ENCODE measurements at places on chromosomes 4 and X.

DNA sequence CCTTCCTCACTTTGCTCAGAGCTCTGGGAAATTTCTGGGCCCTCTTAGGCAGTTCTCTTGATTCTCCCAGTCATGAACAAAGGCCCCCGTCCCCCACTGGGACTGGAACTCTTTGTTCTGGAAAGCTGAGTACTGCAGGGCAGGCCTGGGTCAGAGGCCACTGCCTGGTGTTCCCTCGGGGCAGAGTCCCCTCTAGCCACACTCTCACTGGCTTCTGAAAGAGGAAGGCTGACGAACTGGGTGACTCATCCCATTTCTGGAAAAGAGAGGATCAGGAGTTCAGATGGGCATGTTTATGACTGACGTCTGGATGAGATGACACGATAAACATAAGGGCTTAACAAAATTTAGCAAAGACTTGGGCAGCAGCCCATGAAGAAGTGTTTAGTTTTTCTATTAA lies 47.7 kb downstream of the DDX3X start:
- DNase-seq = no peak

DNA sequence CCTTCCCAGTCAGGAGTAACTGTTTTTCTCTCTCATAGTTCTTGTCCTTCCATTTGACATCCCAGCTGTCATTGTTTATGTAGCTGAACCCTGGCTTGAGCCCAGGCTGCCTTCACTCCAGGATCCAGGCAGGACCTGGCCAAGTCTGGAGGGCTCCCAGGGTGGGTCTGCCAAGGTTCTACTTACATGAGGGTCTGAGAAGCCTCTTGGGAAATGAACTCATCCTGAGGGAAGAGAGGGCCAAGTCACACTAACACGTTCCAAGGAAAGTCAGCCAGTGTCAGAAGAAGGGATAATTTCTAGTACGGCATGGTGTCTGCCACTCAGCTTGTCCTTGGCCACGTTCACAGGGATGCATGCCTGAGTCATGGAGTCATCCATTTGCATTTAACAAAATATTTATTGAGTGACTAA lies 54.8 kb upstream of the SRD5A3 start:
- no peak for DNase-seq

- no peak for DNase-seq
These were observed 155.2 kb downstream of the ZNF330 start for GRCh38 chr4:141375855-141376254.

DNA sequence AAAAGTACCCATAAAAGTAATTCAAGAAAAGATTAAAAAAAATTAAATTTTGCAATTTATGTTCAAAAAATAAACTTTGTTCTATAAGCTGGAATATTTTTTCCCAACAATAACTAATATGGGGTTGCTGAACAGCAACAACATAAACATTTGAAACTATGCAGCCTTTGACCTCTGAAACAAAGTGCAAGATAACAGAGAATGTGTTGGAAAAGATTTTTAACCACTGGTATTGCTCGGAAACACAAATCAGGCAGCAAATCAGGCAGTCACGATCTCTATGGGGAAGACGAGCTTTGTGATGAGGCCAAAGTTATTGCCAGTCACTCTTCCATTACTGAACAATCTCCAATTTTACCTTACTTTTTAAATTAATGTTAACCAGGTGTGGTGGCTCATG lies 332.1 kb downstream of the PABPC4L start:
- no peak for DNase-seq

DNA sequence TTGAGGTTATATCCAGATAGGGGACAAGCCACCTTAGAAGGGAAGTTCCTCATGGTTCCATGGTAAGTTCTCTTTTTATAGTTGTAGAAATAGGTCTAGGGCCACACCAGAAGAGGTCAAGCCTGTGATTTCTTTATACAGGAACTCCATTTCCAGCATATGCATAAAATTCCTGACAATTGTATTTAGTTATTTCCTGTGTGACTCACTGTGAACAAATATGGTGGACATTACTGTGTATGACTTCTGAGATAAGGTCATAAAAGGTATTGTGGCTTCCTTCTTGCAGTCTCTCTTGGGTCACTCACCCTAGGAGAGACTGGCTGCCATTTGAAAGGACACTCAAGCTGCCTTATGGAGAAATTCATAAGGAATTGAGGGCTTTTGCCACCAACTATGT lies 2.2 kb upstream of the C4orf36 start:
- DNase-seq = no peak

DNA sequence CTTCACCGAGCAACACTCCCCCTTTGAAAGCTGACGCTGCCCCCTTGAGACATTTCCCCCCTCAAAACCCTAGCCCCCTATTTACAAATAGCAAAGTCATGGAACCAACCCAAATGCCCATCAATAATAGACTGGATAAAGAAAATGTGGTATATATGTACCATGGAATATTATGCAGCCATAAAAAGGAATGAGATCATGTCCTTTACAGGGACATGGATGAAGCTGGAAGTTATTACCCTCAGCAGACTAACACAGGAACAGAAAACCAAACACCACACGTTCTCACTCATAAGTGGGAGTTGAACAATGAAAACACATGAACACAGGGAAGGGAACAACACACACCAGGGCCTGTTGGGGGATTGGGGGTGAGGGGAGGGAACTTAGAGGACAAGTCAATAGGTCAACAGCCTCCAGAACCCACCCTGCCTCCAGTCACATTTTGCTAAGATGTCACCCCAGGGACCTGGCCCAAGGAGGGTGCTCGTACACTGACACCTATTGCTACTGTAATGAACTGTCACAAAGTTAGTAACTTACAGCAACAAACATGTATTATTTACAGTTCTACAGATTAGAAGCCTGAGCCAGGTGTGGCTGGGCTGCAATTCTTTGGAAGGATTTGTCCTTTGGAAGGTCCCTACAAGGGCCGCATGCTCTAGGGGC lies 20.6 kb downstream of the SCD5 start:
- no peak for DNase-seq

DNA sequence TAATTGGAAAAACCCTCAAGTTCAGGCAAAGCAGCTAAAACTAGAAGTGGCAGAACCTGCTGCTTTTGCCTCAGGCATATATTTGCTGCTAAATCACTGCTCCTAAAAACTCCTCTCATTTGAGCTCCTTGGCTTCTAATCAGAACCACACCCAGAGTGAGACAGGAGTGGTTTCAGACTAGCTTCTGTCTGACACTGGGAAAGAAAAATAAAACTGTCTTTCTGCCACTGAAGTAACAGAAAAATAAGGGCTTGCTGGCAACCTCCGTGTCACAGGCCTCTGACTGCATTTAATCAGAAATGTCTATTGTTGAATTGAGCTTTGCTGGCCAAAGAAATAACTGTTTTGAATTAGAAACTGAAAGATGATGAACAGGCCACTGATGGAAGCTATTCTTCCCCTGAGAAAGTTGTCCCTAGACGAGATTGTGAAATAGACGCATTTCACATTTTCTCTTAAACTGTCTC lies 52.1 kb upstream of the RAP2C start:
- no peak for DNase-seq

DNA sequence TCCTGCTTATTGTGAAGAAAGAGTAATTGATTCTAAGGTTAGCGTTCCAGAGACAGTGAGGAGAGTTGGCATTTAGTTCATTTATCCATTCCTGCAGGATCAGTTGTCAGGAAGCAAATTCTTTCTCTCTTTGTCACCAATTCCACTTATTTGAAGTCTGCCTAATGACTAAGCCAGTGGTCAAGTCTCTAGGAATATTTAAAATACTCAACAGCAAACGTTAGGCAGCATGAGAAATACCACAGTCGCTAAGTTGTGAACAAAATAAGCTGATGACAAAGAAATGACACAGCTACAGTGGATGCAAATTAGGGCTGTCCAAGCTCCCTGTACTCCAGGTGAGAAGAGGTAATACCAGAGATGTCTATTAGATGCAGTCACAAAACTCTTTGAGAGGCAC lies 6.6 kb upstream of the MAGEB17 start:
- DNase-seq = no peak

DNA sequence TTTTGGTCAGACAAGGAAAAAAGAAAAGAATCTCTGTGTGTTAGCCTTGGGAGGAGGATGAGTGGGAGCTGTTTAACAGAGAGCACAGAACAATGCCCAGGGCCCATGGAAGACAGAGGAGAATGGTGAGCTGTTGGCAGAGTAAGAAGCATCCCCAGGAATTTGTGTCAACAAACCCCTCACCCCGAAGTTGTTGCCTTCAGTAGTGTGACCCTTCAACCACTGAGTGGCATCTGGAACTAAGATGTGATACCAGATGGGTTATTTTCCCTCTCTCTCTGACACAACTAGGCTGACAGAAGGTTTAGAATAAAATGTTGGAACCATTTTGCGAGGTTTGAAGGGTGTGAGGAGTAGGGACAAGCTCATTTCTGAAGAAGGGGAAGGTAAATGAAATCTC lies 25.1 kb downstream of the IGSF1 start:
- DNase-seq = no peak

DNA sequence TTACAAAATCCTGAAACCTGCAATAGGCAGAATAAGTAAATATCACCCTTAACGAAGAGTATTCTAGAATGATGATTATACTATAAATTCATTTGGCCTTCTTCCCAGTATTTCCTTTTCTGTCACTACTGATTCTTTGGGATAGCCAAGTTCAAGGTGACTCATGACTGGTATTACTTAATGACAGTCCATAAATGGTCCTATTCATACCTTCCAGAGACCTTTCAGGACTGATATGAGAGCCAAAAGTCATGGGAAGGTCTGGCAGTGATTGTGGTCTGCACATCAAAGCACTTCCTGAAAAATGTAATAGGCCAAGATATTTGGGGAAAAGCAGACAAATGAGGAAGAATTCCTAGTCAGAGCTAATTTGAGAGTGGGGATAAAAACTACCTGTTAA lies 239.6 kb upstream of the FAM47A start:
- DNase-seq = no peak

DNA sequence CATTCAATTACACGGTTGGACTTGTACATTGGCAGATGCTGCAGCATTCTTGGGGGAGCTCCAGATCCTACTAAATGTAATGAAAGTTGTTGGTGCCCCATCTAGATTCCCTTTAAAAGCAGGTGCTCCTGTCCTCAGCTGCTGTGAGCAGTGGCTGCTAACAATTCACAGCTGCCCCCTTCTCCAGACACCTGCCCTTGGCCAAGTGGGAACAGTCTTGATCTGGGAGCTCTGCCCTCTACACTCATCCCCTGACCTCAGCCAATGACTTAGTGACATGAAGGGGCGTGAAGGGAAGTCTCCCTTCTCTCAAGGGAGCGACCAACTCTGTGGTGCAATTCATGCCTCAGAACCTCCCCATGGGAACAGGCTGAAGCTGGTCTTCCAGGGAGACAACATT lies 125.7 kb downstream of the EIF4E start:
- DNase-seq = no peak

- DNase-seq = no peak
These were observed 191.4 kb downstream of the PPP3CA start for GRCh38 chr4:101155945-101156344.

DNA sequence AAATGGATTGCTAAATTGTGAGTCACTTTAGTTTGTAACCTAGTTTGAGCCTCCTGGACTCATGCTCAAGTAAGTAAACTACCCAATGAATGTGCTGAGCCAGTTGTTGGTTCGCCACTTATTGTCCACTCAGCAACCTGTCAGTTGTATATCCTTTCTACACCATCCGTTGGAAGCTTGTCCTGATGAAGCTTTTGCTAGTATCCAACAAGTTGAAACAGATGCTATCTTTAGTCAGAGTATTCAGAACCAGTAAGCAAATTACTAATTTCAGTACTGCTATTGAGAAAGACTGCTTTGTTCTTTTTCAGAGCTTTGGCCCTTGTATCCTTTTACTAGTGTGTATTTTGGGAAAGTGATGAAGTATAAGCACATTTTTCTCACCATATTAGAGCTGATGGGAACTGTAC lies 4.3 kb upstream of the NAA15 start:
- DNase-seq = no peak

DNA sequence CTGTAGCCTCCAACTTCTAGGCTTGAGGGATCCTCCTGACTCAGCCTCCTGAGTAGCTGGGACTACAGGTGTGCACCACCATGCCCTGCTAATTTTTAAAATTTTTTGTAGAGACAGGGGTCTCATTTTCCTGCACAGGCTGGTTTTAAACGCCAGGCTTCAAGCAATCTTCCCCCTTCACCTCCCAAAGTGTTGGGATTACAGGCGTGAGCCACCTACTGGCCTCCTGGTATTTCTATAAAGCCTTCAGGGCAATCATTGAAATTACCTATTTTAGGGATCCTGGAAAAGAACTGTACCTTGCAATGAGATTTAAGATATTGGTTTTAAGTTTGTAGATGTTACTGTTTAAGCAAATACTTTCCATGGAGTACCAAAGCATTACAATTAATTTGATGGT lies 13.5 kb upstream of the PLS3 start:
- DNase-seq = no peak

GRCh38 chrX:2462074-2462473 lies 38.7 kb downstream of the DHRSX start:
- DNase-seq = no peak

DNA sequence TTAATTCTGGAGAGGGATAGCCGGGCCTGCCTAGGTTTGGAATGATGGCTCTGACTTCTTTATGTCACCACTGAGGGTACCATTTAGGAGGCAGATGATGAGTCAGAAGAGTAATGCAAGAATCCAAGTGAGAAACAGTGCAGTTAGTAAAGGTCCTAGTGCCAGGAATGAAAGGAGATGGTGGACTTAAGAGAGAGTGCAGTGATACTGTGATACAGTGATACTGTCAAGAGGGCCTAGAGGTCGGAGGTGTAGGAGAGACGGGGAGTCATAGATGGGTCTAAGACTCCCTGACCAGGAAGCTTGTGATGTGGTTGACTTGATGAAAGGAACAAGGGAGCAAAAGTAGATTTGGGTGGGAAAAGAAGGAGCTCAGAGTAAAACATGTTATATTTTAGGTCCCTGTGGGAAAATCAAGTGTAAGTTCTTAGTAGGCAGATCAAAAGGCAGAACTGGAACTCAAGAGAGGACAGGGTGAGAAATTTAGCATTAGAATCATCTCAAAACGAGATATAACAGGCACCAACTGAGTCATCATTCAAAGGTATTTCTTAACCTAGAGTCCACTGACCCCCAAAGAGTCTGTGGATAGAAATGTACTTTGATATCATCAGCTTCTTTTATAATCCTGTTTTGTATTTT lies 85.0 kb downstream of the NFKB1 start:
- DNase-seq = no peak

DNA sequence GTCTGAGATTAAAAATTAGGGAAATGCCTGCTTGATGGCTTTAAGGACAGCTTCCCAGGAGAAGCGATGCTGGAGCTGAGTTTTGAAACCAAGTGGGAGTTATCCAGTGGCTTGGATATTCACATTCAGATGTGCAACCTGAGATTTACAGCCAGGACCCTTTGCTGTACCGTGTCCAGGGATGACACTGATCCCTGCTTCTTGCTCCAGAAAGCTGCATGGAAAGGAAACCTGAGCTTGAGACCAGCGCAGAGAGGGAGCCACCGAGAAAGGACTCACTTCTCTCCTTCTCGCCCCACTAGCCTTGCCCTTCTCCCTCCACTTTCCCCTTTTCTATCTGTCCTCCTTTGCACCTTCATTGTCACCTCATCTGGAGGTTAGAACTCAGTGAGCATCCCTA lies 254.5 kb upstream of the PPARGC1A start:
- no peak for DNase-seq
